ENCODE measurements at places on chromosomes 6 and 20.

- DNase-seq, result no peak
These were observed 344.1 kb downstream of the CDC5L start for GRCh38 chr6:44731485-44732095.

GRCh38 chr6:95973976-95974375 lies 41.8 kb upstream of the FUT9 start:
- DNase-seq, result no peak

GRCh38 chr6:73722318-73723060 lies 26.5 kb downstream of the CD109 start:
- DNase-seq, result peak; percentile 93

DNA sequence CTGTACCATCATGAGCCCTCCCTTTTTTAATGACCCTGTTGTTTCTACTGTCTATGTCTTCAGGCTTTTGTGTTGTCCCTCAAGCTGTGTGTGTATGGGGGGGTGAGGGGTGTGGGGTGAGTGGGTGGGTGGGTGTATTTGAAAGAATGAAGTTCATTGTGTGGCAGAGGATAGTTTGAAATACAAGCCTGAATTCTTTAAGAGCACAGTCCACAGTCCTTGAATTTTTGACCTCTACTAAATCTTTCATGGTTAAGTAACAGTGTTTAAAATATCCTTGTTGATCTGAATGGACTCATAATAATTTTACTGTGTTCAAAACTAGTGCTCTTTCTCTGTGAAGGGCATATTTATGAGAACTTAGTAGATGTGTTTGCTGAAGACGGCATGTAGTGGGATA lies 10.0 kb downstream of the MRAP2 start:
- DNase-seq, result no peak

DNA sequence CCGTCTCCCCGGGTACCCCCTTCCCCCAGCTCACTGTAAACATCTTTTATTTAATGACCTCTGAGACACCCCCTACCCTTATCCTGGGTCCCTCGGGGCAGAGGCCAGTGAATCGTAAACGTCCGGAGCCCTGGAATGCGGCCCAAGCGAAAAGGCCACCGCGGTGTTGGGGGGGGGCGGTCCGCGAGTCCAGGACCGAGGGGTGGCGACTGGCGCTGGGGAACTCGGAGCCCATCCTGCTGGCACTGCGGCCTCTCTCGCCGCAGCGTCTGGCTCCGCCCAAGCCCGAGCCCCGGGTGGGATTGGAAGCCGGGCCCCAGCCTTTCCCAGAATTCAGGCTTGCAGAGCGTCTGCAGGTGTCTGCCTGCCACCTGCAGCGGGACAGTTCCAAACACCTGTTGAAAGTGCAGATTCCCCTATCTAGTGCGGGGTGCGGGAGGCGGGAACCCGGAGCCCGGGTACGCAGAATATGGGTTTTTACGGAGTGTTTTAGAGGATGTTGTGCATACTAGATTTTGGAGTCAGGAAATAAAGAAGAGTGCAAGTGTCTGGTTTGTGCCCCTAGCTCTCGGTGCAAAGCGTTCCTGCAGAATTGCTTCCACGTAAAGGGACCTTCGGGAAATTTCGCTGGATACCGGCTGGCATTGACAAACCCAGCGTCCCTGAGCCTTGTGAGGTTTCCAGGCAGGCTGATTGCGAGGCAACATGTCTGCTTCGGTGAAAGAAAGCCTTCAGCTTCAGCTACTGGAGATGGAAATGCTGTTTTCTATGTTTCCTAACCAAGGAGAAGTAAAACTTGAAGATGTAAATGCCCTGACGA lies 800 bp downstream of the RWDD2A start:
- DNase-seq, result peak; percentile 37
